GM23338 (cell line): ENCODE measurements at places on chromosomes 6 and 20. TPM values are rescaled to one million over a fixed set of nuclear protein-coding genes. Genes with fewer than 3 reads are reported as not detected.

DNA sequence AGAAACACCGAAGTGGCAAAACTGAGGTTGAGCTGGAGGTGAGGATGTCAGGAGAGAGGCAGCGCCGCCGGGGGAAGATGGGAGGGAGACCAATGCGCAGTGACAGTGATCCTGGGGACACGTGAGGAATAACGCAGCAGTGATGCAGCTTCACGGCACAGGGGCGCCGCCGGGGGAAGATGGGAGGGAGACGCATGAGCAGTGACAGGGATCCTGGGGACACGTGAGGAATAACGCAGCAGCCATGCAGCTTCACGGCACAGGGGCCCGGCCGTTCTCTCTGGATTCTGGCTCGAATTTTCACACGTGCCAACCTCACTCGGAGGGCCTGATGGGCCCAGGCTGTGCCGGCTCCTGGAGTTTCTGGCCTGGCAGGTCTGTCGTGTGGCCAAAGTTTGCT lies 94.7 kb downstream of the SMOC2 start:
- no peak for DNase-seq

DNA sequence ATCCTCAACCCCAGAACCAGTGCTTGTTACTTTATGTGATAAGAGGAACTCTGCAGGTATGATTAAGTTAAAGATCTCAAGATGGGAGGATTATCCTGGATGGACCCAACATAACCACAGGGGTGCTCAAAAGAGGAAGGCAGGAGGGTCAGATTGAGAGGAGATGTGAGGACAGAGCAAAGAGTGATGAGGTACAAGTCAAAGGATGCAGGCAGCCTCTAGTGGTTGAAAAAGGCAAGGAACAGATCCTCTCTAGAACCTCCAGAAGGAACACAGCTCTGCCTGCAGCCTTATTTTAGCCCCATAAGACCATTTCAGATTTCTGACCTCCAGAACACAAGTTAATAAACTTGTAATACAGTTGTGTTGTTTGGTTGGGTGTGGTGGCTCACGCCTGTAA lies 41.2 kb downstream of the PDSS2 start:
- peak; percentile 77 for DNase-seq

DNA sequence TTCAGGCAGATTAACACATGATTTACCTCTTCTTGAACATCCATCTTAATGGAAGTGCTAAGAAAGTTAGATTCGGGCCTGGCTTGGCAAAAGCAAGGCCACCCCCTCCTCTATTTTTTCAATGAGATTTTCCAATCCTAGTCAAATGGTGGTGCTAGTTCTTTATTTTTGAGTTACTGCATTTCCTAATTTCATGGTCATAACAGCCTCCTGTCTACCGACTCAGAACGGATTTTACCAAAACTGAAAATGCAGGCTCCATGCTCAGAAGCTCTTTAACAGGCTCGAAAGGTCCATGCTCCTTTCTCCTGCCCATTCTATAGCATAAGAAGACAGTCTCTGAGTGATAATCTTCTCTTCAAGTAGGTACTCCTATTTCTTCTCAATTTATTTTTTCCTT lies 117.2 kb upstream of the ESR1 start:
- no peak for DNase-seq

DNA sequence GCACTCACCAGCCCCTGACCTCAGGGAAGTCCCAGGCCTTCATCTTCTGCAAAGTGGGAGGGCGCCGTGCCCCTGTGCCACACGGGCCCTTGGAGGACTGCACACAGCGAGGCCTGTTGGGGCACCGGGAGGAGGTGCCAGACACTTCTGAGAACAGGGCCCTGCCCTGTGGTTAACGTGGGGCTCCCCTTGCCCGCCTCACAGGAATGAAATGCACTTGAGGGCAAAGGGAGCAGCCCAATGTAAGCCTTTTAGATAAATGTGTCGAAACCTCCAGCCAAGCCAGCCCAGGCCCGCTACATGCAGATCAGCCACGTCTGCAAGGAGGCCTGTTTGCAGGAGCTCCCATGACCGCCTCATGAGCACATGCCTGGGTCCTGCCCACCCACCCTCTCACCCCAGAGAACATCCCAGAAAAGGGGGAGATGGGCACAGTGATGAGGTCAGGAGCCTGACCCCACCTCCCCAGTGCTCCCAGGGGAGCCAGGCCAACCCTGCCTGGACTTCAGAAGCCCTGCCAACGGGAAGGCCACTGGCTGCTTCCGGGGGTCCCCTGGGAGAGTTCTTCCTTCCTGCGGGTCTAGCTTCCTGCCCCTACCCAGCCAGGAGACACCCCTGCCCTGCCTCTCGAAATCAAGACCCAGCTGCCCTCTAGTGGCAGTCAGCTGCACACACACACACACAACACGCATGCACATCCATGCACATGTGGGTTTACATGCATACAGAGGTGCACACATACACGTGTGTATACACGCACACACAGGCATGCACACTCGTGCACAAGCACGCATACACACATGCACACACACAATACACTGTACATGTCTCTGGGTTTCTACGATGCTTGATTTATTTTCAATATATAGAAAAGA lies 178.7 kb downstream of the TAF4 start:
- peak; percentile 65 for DNase-seq

DNA sequence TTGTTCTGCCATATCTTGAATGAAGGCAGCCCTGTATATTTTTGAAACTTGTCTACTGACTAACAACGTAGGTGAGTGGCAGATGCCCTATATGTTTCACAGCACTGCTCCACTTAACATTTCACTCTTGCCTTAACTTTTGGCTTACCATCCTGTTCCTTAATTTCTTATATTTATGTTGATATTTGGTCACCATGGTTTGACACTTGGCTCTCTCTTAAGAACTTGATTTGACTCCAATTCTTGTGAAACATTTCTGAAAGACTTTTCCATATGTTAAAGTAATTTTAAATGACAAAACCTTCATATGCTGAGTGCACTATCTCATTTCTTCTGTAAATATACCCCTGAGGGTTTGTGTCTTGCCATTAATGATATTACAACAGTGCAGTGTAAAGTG lies 434.3 kb upstream of the IMPG1 start:
- DNase-seq = no peak

GRCh38 chr6:37946057-37946456 lies 126.5 kb downstream of the ZFAND3 start:
- no peak for DNase-seq

DNA sequence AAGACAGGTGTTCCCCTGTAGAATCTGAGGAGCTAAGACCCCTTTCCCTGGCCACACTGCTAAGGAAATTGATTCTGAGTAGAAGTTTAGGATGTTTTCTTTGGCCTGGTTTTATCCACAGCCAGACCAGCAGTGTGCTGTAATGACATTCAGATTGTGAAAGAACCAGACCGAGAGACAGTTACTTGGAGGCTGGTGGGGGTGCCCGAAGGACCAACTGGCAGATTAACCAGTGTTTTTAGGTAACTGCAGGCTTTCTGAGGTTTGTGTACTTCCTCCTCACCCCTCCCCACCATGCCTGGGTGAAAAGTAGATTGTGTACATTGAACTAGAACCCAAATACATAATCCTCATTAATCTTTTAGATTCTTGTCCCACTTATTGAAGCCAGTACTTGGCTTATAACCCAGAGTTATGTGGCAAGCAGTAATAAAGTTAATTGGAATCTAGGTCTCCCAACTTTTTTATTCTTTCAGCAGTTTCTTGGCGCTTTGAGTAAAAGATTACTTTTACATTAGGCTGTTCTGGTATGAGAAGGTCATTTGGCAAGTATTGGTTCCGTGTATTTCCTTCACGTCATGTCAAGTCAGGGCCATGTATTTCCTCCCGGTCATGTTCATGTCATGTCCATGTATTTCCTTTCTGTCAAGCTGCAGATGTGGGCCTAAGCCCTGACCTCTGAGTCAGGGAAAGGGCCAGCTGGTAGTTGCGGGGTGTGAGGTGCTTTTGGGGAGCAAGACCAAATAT lies 93.7 kb downstream of the TCP11 start:
- DNase-seq = no peak

DNA sequence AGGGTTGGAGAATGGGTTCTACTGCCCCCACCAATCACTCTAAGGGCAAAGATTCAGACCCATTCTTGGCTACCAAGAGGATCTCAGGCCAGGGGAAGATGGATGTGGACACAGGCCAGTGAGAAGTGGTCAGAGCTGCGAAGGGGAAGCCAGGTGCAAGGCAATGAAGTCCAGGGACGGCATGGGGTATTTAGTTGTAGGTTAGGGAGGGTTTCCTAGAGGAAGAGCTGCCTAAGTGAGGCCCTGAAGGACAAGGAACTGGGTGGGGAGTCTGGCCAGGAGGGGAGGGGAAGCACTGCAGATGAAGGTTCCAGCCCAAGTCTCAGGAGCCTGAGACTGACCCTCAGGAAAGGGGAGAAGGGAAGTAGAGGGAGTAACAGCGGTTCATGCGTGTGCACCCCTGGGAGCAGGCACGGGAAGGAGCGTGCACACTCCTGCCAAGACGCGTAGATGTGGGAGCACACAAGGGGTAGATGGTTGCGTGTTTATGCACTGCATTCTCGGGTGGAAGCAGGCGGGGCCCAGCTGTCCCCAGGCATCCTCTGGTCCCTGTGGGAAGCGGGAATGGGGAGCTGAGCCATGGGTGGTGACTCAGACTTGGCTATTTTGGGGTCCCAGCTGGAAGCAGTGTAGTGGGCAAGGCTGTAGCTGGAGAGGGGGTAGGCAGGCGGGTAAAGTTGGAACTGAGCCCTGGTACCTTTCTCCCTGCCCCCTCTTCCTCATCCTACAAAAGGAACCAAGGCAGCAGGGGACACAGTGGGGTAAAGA lies 3.3 kb downstream of the ACTL10 start:
- no peak for DNase-seq

- no peak for DNase-seq
Observed at GRCh38 chr20:64136004-64136710, 28.1 kb upstream of the MYT1 start.

- no peak for DNase-seq
Observed at GRCh38 chr6:45979311-45979710, 36.3 kb downstream of the CLIC5 start.

GRCh38 chr20:33940666-33941065 lies 53.0 kb upstream of the RALY start:
- DNase-seq = no peak

- no peak for DNase-seq
Observed at GRCh38 chr6:154484942-154485341, 25.5 kb downstream of the CNKSR3 start.

DNA sequence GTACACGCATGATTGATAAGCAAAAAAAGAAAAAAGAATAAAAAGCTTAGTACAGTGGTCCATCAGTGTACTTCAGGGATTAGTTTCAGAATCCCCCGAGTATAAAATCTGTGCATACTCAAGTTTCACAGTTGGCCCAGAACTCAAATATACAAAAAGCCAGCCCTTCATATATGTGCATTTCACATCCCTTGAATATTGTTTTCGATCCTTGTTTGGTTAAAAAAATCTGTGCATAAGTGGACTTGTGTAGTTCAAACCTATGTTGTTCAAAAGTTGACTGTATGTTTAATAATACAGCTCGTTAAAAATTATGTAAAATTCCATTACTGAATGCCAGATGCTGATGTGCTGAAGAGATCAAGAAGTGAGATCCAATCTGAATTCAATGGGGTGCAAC lies 54.2 kb downstream of the LHFPL5 start:
- no peak for DNase-seq

GRCh38 chr20:50601511-50602431 lies 89.6 kb downstream of the RIPOR3 start:
- DNase-seq = no peak

DNA sequence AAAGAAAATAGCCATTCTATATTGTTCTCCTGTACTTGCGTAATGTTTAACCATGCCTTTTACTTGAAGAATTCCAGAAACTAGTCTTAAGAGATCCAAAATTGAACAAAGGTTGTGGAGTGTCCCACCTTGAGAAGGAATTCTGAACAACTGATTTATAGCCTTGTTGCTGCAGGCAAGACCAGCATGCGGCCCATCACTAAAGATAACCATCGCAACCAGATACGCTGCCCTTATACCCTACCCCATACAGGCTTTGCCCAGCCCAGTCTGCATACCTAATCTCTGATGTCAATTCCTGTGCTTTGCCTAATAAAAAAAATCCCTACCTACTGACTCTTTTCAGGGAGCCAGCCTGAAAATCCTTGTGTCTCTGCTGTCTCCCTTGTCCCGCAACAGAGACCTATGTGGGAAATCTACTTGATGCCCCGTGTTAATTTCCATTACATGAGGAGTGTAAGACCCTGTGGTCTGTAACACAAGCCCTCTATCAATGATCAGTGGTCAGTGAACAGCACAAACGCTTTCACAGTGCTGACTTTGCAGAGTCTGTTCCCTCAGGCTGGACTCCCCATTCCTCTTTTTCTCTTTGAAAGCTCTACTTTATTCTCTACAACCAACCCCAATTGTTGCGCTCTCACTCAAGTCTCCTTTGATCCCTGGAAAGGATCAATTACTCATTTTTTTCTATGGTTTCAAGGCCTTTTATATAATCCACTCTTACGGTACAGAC lies 125.7 kb upstream of the BTBD3 start:
- peak; percentile 32 for DNase-seq

DNA sequence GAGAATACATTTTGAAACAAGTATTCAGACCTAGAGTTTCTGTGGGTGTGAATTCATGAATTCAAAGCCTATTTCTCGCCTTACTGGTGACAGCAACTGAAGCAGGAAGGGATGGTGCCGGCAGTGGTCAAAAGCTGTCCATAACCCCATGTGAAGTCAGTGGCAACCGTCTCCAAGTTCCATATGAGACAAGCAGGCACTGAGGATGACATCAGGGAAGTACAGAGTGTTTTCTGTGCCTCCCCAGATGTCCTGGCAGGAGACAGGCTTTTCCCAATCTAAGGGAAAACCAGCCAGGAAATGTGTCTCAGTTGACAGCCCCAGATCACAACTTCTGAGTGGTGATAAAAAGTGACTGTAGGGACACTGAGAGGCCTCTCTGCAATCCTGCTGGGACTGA lies 66.6 kb downstream of the HIVEP2 start:
- no peak for DNase-seq

- peak; percentile 51 for DNase-seq
Observed at GRCh38 chr20:4017051-4017712, 1.8 kb upstream of the RNF24 start.

DNA sequence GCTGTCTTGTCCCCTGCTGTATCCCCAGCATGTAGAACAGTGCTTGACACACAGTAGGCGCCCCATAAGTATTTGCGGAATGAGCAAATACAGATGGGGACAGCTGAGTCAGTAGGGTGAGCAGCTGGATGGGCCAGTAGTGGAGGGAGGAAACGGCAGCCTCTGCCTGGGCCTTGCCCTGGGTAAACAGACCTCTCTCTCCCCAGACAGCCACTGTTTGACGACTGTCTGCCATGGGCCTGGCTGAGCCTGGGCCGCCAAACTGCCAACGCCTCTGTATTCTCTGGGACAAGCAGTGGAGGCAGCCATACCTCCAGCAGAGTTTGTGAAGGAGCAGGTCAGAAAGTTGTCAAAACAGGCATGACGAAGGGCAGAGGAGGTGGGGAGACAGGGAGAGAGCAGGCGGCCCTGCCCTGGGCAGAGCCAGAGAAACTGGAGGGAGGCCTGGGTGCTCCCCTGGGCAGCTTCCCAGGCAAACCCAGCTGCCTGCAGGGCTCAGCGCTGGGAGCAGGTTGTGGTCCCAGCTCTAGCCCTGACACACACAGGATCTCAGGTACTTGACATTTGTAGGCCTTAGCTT lies 15.2 kb downstream of the HNF4A start:
- no peak for DNase-seq

Gene ENPP3
- polyA plus RNA-seq = not detected in 2 replicates

Gene NR2E1
- polyA plus RNA-seq = not detected in 2 replicates

Gene ADGB
- polyA plus RNA-seq = 0.14 TPM in 1 of 2 replicates, not detected in the other

Gene LY6G6F
- polyA plus RNA-seq = not detected in 2 replicates

Gene FITM2
- polyA plus RNA-seq = 0.73 and 0.87 TPM in 2 replicates

Gene BNIP5
- not detected in 2 replicates for polyA plus RNA-seq
